ENCODE measurements at places on chromosomes 4 and X. TPM values are rescaled to one million over a fixed set of nuclear protein-coding genes. Genes with fewer than 3 reads are reported as not detected.

The SATL1 gene
- not detected for total RNA-seq

The ARSD gene
- total RNA-seq = 11.9 TPM

The COL4A5 gene
- total RNA-seq = 33.2 TPM

The SLC38A5 gene
- 167 TPM for total RNA-seq

The XAGE2 gene
- not detected for total RNA-seq

The PDE5A gene
- total RNA-seq = 5.7 TPM

The UBA1 gene
- total RNA-seq = 170 TPM

Data from hair follicular keratinocyte (primary cell).